ENCODE measurements at places on chromosomes 3 and 15.

- DNase-seq: peak; percentile 73
Observed at GRCh38 chr3:119731560-119732343, 28.9 kb downstream of the CFAP91 start.

DNA sequence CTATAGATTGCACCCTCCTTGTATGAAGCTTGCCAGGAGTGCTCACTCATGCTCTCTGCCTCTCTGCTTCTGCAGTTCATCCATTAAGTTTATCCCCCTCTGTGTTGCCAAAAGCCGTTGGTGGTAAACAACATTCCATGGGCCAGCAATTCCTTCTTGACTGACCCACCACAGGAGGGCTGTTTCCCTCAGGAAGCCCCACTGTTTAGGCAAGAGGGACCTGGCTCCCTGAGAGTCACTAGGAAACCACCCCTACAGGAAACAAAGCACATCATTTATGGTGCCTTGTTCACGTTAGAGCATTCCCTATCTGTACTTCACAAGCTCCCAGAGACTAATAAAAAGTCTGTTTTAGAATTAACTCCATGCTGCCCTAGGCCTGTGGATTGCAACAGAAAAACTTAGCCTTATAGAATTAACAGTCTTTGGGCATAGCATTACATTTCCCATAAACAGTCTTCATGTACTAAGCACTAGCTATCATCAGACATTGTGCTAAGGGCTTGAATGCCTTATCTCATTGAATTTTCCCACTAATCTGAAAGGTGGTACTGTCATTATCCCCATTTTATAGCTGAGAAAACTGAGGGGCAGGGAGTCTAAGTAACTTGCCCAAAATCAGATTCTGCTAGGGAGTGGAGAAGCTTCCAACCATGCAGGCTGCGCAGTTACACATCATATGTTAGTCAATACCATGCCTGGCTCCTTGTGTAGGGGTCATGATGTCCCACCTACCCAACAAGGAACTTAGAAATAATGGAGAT is 149.9 kb downstream of the SHQ1 start:
- no peak for DNase-seq

DNA sequence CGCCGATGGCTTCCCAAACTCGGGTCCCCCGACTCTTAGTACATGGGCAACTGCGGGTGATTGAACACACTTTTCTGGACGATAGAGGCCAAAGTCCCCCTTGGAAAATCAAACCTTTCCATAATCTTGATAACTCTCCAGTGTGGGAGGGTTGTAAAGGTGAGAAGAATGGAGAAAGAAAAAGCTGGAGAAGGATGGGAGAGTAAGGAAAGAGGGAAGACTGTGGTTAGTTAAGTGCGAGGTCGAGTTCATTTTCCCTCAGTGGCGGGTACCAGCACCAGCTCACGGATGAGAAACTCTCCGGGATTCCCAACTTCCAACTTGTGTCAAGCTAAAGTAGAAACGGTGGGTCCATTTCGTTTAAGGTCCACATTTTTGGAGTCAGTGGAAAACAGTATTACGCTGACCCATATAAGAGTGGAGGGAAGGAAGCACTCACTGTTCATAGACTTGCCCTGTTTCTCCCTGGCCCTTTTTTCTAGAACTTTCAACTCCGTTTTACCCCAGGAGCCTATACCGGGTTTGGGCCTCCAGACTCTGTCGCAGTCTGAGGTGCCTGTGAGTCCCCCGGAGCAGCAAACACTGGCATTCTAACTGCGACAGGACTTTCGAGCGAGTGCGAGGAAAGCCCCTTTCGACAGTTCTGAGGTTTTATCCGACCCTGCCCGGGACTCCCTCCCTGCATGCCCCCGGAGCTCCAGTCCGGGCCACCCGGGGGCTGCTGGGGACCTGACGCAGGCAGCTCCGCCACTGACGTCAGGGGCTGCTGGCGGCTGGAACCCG is 14.8 kb downstream of the ZIC1 start:
- DNase-seq: no peak

- DNase-seq: no peak
Observed at GRCh38 chr15:98127586-98127985, 167.1 kb downstream of the ARRDC4 start.
